ENCODE measurements at places on chromosomes 5 and 9. TPM values are rescaled to one million over a fixed set of nuclear protein-coding genes. Genes with fewer than 3 reads are reported as not detected.

DNA sequence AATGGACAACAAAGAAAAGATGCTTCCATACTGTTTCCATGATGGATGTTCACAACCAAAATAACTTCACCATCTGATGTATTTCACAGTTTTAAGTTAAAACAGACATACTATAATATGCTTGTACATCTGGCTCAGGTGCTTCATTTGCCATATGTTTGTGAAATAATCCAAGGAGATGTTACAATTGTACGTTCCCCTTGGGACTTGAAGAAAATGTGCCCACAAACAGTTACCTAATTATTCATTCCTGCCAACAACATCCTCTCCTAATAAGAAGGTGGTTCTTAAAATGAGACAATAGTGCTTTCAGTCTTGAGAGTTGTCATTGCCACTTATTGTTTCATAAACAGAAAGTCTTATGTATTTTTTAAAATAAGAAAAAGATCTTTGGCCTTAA is 33.1 kb upstream of the SMARCA2 start:
- no peak overlapping the region for H3K27ac ChIP-seq
- H3K36me3 ChIP-seq, result no peaks in the 10 kb centered on the region
- peaks cover 5% of the 10 kb centered on the region for H3K4me1 ChIP-seq
- no peak for DNase-seq

- H3K36me3 ChIP-seq, result peaks cover 2% of the 10 kb centered on the region
- no peak overlapping the region for H3K4me3 ChIP-seq
- no peak overlapping the region for H3K27ac ChIP-seq
- no peaks in the 10 kb centered on the region for H3K27me3 ChIP-seq
- no peaks in the 10 kb centered on the region for H3K4me1 ChIP-seq
Measured at GRCh38 chr5:94692581-94692980, 74.1 kb downstream of the SLF1 start.

SAXO1 gene
- total RNA-seq, result not detected

- no peaks in the 10 kb centered on the region for H3K4me1 ChIP-seq
- no peak for DNase-seq
- no peaks in the 10 kb centered on the region for H3K27me3 ChIP-seq
- no peaks in the 10 kb centered on the region for H3K36me3 ChIP-seq
- H3K27ac ChIP-seq, result no peak overlapping the region
Measured at GRCh38 chr9:9753266-9753665, 859.5 kb downstream of the PTPRD start.

- H3K4me1 ChIP-seq, result peaks cover 20% of the 10 kb centered on the region
- H3K27me3 ChIP-seq, result no peaks in the 10 kb centered on the region
- no peaks in the 10 kb centered on the region for H3K36me3 ChIP-seq
- no peak overlapping the region for H3K4me3 ChIP-seq
Measured at GRCh38 chr5:172749881-172750633, 20.9 kb downstream of the DUSP1 start.

GRCh38 chr9:133635533-133636531 is at the start of gene DBH:
TSS of gene DBH (plus strand) at chr9:133636363. CDS start at chr9:133636372, 9 bp downstream.
- no peak for DNase-seq
- no peak within 1 kb of the TSS for H3K4me3 ChIP-seq
- peaks cover 13% of the 10 kb centered on the region for H3K27me3 ChIP-seq
- H3K27ac ChIP-seq, result no peak within 1 kb of the TSS
- no peaks in the 10 kb centered on the region for H3K36me3 ChIP-seq
- no peaks in the 10 kb centered on the region for H3K4me1 ChIP-seq

TNFSF8 gene
- total RNA-seq, result 2.1 TPM

GRCh38 chr5:135526924-135527323 is 8.8 kb downstream of the NEUROG1 start:
- no peaks in the 10 kb centered on the region for H3K27me3 ChIP-seq
- H3K4me3 ChIP-seq, result no peak overlapping the region
- no peak overlapping the region for H3K27ac ChIP-seq
- DNase-seq, result no peak
- no peaks in the 10 kb centered on the region for H3K4me1 ChIP-seq

DNA sequence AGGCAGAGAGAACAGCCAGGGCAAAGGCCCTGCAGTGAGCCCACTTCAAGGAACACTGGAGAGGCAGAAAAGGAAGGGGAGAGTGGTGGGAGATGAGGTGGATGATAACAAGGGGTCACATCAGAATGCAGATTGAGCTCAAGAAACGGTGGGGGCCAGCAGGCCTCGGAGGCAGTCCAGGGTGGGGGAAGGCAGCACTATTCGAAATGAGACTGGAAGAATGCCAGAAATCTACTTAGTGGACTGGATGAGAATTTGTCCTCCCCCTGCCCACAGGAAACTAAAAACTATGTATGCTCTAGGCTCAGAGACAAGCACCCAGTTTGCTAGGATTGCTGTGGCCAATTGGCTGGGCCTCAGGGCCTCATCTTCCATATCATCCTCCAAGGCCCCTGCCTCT is 148.7 kb downstream of the ADAMTS12 start:
- H3K36me3 ChIP-seq, result no peaks in the 10 kb centered on the region
- H3K4me3 ChIP-seq, result no peak overlapping the region
- no peaks in the 10 kb centered on the region for H3K4me1 ChIP-seq
- H3K27ac ChIP-seq, result no peak overlapping the region
- no peaks in the 10 kb centered on the region for H3K27me3 ChIP-seq

PCDHGC5 gene
- total RNA-seq, result 1.9 TPM

DNA sequence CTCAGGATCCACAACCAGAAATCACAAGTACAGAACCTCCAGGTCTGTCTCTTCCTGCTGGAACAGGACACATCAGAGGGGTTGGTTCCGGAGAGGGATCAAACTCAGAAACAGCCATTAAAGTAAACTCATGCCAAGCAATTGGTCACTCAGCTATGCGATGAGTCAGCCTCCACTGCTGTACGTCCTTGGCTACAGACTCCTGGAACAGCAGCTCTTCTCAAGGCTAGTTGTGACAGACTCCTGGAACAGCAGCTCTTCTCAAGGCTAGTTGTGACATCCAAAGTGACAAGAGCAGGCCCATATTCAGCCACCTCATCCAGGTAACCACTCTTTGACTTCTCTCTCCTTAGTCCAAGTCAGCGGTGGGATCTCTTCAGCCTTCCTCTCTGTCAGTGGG is at the start of gene SPINK13:
Gene SPINK13 (plus strand): TSS at position 229 of the 400 bp plus-strand sequence. CDS start 1,279 bp downstream, outside the sequence.
- H3K36me3 ChIP-seq, result no peaks in the 10 kb centered on the region
- H3K4me3 ChIP-seq, result no peak within 1 kb of the TSS
- no peak within 1 kb of the TSS for H3K27ac ChIP-seq
- no peaks in the 10 kb centered on the region for H3K4me1 ChIP-seq

- no peak overlapping the region for H3K4me3 ChIP-seq
- H3K36me3 ChIP-seq, result no peaks in the 10 kb centered on the region
- no peak for DNase-seq
- no peaks in the 10 kb centered on the region for H3K27me3 ChIP-seq
- no peaks in the 10 kb centered on the region for H3K4me1 ChIP-seq
Measured at GRCh38 chr5:162684145-162684544, 616.6 kb downstream of the GABRG2 start.

- no peak for DNase-seq
- no peak overlapping the region for H3K4me3 ChIP-seq
- no peaks in the 10 kb centered on the region for H3K36me3 ChIP-seq
- H3K27ac ChIP-seq, result no peak overlapping the region
- no peaks in the 10 kb centered on the region for H3K4me1 ChIP-seq
- no peaks in the 10 kb centered on the region for H3K27me3 ChIP-seq
Measured at GRCh38 chr5:143130613-143131305, 272.7 kb downstream of the NR3C1 start.

DNA sequence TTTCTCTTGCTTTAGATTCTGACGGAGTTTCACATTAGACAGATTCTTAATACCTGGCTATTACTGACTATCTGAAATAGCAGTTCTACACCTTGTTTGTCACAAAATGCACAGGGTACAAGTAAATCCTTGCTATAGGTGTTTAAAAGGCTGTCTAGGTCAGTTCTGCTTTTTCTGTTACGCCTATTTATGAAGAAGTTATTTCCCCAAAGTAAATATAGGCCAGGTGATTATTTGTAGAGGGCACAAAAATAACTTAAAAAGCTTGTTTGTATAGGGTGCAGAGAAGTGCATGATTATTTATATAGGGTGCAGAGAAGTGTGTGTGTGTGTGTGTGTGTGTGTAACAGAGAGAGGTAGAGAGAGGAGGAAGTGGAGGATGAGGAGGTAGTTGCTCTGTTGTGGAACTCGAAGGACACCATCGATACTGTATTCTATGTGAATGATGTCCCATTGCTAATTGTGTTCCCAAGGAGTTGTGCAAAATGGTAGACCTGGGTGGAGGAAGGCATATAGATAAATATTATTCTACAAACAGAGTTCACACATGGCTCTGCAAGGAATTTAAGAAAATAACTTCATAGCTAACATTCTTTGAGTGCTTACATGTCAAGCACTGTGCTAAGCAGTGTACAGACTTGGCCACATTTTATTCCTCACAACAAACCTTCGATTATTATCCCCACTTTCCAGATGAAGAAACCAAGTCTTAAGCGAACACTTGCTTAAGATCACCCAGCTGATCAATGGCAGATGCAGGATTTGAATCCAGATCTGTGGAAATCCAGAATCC is 96.3 kb upstream of the EQTN start:
- H3K27ac ChIP-seq, result peak overlapping the region; percentile 15
- H3K4me3 ChIP-seq, result no peak overlapping the region
- DNase-seq, result no peak

SPOCK1 gene
- total RNA-seq, result 7.6 TPM

GRCh38 chr5:34620185-34620584 is 35.9 kb upstream of the RAI14 start:
- H3K4me1 ChIP-seq, result no peaks in the 10 kb centered on the region
- H3K4me3 ChIP-seq, result no peak overlapping the region
- H3K27ac ChIP-seq, result no peak overlapping the region
- no peaks in the 10 kb centered on the region for H3K27me3 ChIP-seq
- no peak for DNase-seq

CTSL gene
- total RNA-seq, result 565 TPM

DNA sequence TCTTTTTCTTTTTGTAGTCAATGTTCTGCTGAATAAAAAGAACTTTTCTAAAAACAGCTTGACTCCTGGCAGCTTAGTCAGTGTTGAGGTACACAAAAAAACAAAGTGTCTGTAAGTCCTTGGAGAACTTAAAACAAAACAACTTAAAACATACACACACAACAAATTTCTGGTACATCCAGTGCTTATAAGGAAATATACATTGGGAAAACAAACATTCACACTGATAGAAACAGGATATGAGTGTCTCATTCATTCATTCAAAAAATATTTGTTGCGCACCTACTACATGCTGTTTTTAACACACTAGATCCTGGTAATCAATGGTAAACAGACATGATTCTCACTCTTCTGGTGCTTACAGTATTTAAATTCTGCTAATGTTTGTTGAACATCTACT is 27.4 kb upstream of the MEGF9 start:
- no peak overlapping the region for H3K27ac ChIP-seq
- H3K27me3 ChIP-seq, result no peaks in the 10 kb centered on the region
- H3K36me3 ChIP-seq, result no peaks in the 10 kb centered on the region
- peaks cover 39% of the 10 kb centered on the region for H3K4me1 ChIP-seq
- no peak overlapping the region for H3K4me3 ChIP-seq

- no peak overlapping the region for H3K4me3 ChIP-seq
- H3K27me3 ChIP-seq, result no peaks in the 10 kb centered on the region
- DNase-seq, result no peak
- H3K27ac ChIP-seq, result no peak overlapping the region
Measured at GRCh38 chr5:114308017-114308416, 53.9 kb upstream of the KCNN2 start.

- H3K4me1 ChIP-seq, result no peaks in the 10 kb centered on the region
- H3K27ac ChIP-seq, result no peak overlapping the region
- no peak for DNase-seq
Measured at GRCh38 chr9:2269778-2270177, 254.6 kb downstream of the SMARCA2 start.

DNA sequence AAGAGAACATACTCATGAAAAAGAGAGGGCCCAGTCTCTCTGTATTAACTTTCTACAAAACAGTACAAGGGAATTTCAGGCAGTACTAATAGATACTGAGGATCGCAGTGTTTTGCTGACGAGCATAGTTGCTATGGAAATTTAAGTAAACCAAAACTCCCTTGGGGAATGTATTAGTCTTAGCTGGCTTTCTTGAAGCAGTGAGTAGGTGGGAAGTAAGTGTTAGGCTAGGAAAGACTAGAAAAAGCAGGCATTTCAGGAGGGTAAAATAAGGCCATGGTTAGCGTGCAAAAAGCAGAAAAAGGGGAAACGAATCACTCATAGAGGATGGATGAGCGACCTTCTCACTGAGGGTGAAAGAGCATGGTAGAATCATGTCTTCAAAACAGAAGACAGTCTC is 84.3 kb upstream of the ACTBL2 start:
- no peaks in the 10 kb centered on the region for H3K27me3 ChIP-seq
- H3K36me3 ChIP-seq, result no peaks in the 10 kb centered on the region
- DNase-seq, result no peak
- H3K4me3 ChIP-seq, result no peak overlapping the region

GABRA6 gene
- total RNA-seq, result not detected

COL23A1 gene
- total RNA-seq, result 0.52 TPM

- H3K36me3 ChIP-seq, result no peaks in the 10 kb centered on the region
- H3K27ac ChIP-seq, result no peak overlapping the region
- no peak overlapping the region for H3K4me3 ChIP-seq
- H3K4me1 ChIP-seq, result no peaks in the 10 kb centered on the region
- no peak for DNase-seq
Measured at GRCh38 chr5:169104937-169105494, 195.9 kb downstream of the SLIT3 start.

DNA sequence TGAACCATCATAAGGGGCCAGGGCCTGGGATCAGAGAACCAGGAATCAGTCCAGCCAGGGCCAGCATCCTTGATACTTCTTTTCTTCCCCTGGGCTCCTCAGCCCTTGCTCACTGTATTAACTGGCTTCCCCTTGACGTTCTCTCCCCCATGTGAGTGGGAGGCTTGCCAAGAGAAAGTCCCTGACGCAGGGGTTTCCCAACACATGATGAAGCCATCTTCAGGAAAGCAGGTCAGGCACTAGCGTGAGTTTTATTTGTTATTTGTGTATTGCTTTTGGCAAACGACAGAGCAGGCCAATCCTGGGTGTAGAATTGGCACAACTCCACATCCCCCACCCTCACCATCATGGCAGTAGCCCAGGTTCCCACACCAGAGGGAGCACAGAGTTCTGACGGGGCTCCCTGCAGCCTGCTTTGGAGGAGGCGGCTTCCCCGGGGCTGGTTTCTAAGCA is 165.5 kb upstream of the NFIL3 start:
- H3K4me3 ChIP-seq, result no peak overlapping the region
- H3K4me1 ChIP-seq, result no peaks in the 10 kb centered on the region
- no peaks in the 10 kb centered on the region for H3K27me3 ChIP-seq
- no peaks in the 10 kb centered on the region for H3K36me3 ChIP-seq

- H3K4me3 ChIP-seq, result no peak overlapping the region
- no peak for DNase-seq
- H3K4me1 ChIP-seq, result peaks cover 7% of the 10 kb centered on the region
Measured at GRCh38 chr9:21095561-21095960, 17.8 kb upstream of the IFNB1 start.

DNA sequence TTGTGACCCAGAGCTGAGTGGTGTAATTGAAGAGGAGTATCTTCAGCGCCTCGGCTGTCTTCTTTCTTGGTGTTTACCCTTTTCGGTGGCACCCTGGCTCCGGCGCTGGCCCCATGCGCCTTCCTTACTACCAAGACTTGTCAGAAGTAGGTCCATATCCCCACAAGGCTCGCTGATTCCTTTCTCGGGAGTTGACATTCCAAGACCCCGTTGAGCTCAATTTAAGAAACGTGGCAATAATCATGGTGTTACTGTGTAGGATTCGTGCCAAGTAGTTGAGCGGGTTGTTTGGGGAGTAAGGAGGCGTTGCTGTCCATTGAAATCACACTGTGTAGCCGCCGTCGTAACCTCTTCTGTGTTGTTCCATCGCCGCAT is 795 bp downstream of the NDUFAF2 start:
- no peaks in the 10 kb centered on the region for H3K27me3 ChIP-seq
- peaks cover 25% of the 10 kb centered on the region for H3K4me1 ChIP-seq
- H3K27ac ChIP-seq, result peak overlapping the region; percentile 76
- H3K36me3 ChIP-seq, result no peaks in the 10 kb centered on the region
- DNase-seq, result peak; percentile 83

GRCh38 chr9:97362777-97363545 is 48.9 kb upstream of the TDRD7 start:
- no peak for DNase-seq
- H3K27me3 ChIP-seq, result no peaks in the 10 kb centered on the region
- H3K4me1 ChIP-seq, result no peaks in the 10 kb centered on the region
- no peaks in the 10 kb centered on the region for H3K36me3 ChIP-seq
- no peak overlapping the region for H3K4me3 ChIP-seq
